ENCODE measurements at places on chromosomes 11 and 22.

DNA sequence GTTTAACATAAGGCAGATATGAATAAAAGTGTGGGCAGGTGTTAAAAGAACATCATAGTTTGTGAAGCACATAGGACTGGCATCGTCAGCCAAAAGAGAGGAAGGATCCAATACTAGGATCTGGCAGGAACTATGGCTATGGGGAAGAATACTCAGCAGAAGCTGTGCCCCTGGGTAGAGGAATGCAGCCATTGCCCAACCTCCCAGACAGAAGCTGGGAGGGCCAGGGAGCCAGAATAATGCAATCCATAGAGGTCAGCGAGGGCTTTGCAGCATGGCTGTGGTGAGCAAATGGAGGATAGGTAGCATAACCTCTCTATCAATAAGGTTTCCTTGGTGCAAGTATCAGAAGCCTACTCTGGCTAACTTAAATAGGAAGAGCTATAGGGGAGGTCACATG is 11.7 kb upstream of the CSTF3 start:
- no peaks in the 10 kb centered on the region for H3K36me3 ChIP-seq
- no peak overlapping the region for H3K4me3 ChIP-seq
- DNase-seq: no peak
- H3K27ac ChIP-seq: no peak overlapping the region
- H3K27me3 ChIP-seq: no peaks in the 10 kb centered on the region

DNA sequence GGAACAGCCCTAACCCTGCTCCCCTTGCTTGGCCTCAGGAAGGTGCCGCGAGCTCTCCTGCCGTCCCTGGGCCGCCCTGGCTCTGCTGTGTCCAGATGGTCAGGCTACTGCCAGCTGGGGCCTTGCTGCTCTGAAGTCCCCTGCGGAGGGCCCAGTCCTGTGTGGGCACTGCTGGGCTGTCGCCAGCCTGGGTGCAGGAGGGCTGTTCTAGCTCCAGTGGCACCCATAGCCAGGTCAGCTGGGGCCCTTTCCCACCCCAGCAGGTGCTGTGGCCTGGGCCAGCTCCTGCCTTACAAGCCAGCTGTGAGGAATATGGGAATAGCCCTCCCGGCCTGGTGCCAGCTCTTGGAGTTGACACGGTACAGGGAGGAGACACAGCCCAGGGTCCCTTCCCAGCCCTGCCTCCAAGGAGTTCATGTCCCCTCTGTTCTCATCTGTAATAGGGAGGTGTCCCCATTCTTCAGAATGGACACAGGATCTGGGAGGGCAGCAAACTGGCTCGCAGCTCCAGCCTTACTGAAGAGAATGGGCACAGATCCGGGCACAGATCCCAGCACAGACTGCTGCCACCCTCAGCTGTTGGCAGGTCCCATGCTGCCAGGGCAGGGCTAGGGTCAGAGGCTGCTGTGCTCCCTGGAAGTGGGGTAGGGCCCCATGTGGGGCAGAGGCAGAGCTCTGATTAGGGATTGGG is 3.9 kb downstream of the DERL3 start:
- H3K27me3 ChIP-seq: no peaks in the 10 kb centered on the region
- H3K4me3 ChIP-seq: no peak overlapping the region
- peaks cover 22% of the 10 kb centered on the region for H3K36me3 ChIP-seq
- H3K27ac ChIP-seq: no peak overlapping the region
- peaks cover 20% of the 10 kb centered on the region for H3K4me1 ChIP-seq

- peak overlapping the region; percentile 98 for H3K27ac ChIP-seq
- no peaks in the 10 kb centered on the region for H3K27me3 ChIP-seq
- H3K4me1 ChIP-seq: peaks cover 89% of the 10 kb centered on the region
- peaks cover 41% of the 10 kb centered on the region for H3K36me3 ChIP-seq
- no peak for DNase-seq
Observed at GRCh38 chr22:39913886-39914285, 13.0 kb downstream of the GRAP2 start.

DNA sequence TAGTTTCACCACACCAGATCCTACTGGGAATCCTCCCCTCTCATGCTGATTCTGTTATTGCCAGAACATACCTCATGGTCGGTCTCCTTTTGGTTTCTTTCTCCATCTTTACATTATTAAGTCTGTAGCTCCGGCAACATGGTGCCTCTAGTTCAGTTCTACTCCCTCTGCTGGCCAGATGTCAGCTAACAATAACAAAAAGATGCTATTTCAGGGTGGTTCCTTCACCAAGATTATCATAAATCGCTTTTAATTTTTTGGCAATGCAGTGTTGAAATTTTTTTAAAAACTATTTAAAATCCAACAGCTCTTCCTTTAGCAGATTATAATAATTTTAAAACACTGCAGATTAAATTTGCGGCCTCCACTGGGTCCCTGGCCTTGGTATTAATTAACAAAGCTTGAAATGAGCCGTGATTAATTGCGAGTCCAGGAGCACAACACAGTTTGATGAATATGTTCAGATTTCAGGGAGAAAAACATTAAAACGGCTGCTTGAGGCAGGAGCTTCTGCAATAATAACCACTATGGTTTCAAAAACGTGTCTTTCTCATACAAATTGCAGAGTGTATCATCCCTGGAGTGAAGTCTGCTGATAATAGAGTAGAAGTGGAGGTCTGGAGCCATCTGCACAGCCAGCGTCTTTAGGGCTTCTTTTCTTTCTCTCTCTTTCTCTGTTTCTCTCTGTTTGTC is 492.9 kb upstream of the KIRREL3 start:
- H3K4me1 ChIP-seq: no peaks in the 10 kb centered on the region
- no peak overlapping the region for H3K27ac ChIP-seq
- DNase-seq: no peak
- no peaks in the 10 kb centered on the region for H3K27me3 ChIP-seq

- H3K27ac ChIP-seq: no peak overlapping the region
- no peak overlapping the region for H3K4me3 ChIP-seq
- peaks cover 36% of the 10 kb centered on the region for H3K27me3 ChIP-seq
- no peak for DNase-seq
Observed at GRCh38 chr11:57604296-57605027, 7.0 kb downstream of the SERPING1 start.

GRCh38 chr22:50141462-50141861 is 29.1 kb upstream of the PANX2 start:
- no peak for DNase-seq
- no peaks in the 10 kb centered on the region for H3K36me3 ChIP-seq
- H3K27me3 ChIP-seq: peaks cover 62% of the 10 kb centered on the region
- no peaks in the 10 kb centered on the region for H3K4me1 ChIP-seq
- H3K4me3 ChIP-seq: no peak overlapping the region

DNA sequence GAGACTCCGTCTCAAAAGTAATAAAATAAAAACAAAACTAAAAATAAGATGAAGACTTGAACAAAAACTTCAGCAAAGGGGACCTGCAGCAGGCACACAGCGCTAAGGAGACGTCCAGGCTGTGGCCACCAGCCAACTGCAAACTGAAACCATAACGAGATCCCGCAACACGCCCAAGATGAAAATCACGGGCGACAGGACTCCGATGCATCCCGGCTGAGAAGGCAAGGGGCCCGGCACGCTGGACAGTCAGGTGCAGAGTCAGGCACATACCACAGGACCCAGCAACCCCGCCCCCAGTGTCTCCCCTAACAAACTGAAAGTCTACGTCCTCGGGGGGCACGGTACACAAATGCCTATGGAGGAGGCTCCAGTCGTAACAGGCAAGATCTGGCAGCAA is 9.2 kb downstream of the HRAS start:
- DNase-seq: no peak
- H3K27ac ChIP-seq: no peak overlapping the region
- peaks cover 1% of the 10 kb centered on the region for H3K36me3 ChIP-seq
- H3K27me3 ChIP-seq: no peaks in the 10 kb centered on the region
- no peaks in the 10 kb centered on the region for H3K4me1 ChIP-seq

DNA sequence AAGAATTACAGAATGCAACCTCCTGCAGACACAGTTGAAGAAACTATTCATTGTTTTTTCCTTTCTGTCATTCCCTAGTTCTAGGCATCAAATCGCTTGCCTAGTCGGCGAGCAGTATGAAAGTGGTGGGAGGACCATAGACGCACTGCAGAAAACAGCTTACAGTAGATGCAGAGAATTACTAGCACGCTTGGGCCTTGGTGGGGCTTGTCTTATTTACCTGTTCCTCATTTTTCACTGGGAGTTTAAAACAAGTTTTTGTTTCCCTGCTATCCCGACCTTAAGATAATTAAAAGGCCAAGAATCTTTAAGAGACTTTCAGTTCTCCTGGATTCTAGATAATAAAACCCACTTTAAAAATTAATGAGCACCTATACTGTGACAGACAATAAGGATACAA is 713 bp upstream of the ARL14EP start:
- H3K36me3 ChIP-seq: peaks cover 7% of the 10 kb centered on the region
- no peak for DNase-seq
- no peaks in the 10 kb centered on the region for H3K27me3 ChIP-seq
- no peak overlapping the region for H3K27ac ChIP-seq
- peak overlapping the region; percentile 92 for H3K4me3 ChIP-seq

- no peaks in the 10 kb centered on the region for H3K4me1 ChIP-seq
- H3K27me3 ChIP-seq: no peaks in the 10 kb centered on the region
- H3K36me3 ChIP-seq: no peaks in the 10 kb centered on the region
- no peak for DNase-seq
- H3K4me3 ChIP-seq: no peak overlapping the region
Observed at GRCh38 chr11:116052603-116053547, 548.7 kb upstream of the CADM1 start.

- H3K4me1 ChIP-seq: peaks cover 5% of the 10 kb centered on the region
- H3K36me3 ChIP-seq: no peaks in the 10 kb centered on the region
- H3K27ac ChIP-seq: no peak overlapping the region
- peaks cover 11% of the 10 kb centered on the region for H3K27me3 ChIP-seq
Observed at GRCh38 chr11:94740083-94741021, 27.8 kb upstream of the AMOTL1 start.

- DNase-seq: no peak
- no peaks in the 10 kb centered on the region for H3K36me3 ChIP-seq
- H3K4me1 ChIP-seq: no peaks in the 10 kb centered on the region
- H3K27me3 ChIP-seq: no peaks in the 10 kb centered on the region
- no peak overlapping the region for H3K4me3 ChIP-seq
Observed at GRCh38 chr11:25435197-25435596, 896.7 kb upstream of the ANO3 start.

DNA sequence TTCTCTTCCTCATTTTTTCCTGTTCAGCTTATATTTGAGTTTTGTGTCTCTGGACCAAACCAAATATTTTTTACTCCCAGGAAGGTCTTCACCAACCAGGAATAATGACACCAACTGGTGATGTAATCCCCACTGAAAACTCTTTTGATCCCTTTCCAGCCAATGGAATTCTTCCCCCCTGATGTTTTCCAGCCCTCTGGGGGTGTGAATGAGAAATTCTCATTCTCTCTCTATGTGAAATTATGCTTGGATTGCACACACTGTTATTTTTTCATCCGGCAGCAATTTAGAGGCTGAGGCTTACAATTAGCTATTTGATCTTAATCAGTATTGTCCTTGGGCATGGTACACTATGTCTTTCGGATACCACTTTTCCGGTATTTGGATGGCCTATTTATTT is 39.5 kb upstream of the SLC1A2 start:
- H3K27ac ChIP-seq: no peak overlapping the region
- peaks cover 75% of the 10 kb centered on the region for H3K27me3 ChIP-seq
- H3K4me3 ChIP-seq: no peak overlapping the region
- peaks cover 1% of the 10 kb centered on the region for H3K36me3 ChIP-seq
- DNase-seq: no peak

GRCh38 chr11:47333526-47333845 is 19.0 kb downstream of the MYBPC3 start:
- no peaks in the 10 kb centered on the region for H3K4me1 ChIP-seq
- no peaks in the 10 kb centered on the region for H3K27me3 ChIP-seq
- no peak overlapping the region for H3K27ac ChIP-seq
- no peak for DNase-seq
- peaks cover 9% of the 10 kb centered on the region for H3K36me3 ChIP-seq
- H3K4me3 ChIP-seq: no peak overlapping the region

- H3K4me1 ChIP-seq: peaks cover 3% of the 10 kb centered on the region
- H3K27me3 ChIP-seq: peaks cover 12% of the 10 kb centered on the region
- no peak overlapping the region for H3K27ac ChIP-seq
- H3K4me3 ChIP-seq: no peak overlapping the region
- no peaks in the 10 kb centered on the region for H3K36me3 ChIP-seq
Observed at GRCh38 chr11:13836666-13837065, 125.9 kb upstream of the SPON1 start.

GRCh38 chr11:102420547-102420946 is 32.0 kb downstream of the TMEM123 start:
- H3K27me3 ChIP-seq: no peaks in the 10 kb centered on the region
- peak overlapping the region; percentile 40 for H3K27ac ChIP-seq
- DNase-seq: no peak

DNA sequence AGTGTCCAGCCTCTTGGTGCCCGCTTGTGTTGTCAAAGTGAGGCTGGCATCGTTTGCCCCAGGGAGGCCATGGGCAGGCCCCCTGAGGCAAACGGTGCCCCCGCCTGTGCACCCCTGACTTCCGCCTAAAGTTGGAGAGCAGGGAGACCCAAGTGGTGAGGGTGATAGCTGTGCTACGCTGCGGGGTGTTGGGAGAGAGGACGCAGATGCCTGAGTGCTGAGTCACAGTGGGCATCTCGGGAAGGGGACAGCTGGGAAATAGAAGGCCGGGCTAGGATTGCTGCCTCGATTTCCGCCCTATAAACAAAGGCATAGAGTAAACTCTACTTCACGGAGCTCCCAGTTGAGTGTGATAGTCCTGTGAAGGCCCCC is 5.8 kb downstream of the GRIK4 start:
- no peak overlapping the region for H3K4me3 ChIP-seq
- no peak for DNase-seq
- no peak overlapping the region for H3K27ac ChIP-seq

DNA sequence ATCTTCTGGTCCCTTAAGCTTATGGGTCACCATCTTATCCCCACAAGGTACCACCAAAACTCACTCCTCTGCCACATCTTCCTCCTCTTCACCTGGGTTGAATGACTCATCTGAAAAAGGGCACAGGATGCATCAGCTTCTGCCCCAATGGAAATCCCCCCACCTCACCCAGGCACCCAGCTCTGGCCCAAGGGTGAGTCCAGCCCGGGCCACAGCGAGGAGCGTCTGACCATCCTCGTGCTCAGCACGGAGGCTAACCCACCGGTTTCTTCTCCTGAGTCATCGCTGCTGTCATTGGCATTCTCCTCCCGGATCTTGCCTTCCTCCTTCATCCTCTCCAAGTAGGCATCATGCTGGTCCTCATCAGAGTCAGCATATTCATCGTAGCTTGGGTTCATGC is 5.3 kb upstream of the TNKS1BP1 start:
- no peak for DNase-seq
- no peaks in the 10 kb centered on the region for H3K27me3 ChIP-seq
- H3K36me3 ChIP-seq: peaks cover 54% of the 10 kb centered on the region

GRCh38 chr11:126930091-126930841 is 70.3 kb downstream of the KIRREL3 start:
- no peak overlapping the region for H3K4me3 ChIP-seq
- H3K36me3 ChIP-seq: peaks cover 3% of the 10 kb centered on the region
- H3K27me3 ChIP-seq: peaks cover 10% of the 10 kb centered on the region
- no peak for DNase-seq
- H3K4me1 ChIP-seq: no peaks in the 10 kb centered on the region

Measured in central memory CD8-positive, alpha-beta T cell (primary cell).